ENCODE measurements at places on chromosomes 5 and 9.

DNA sequence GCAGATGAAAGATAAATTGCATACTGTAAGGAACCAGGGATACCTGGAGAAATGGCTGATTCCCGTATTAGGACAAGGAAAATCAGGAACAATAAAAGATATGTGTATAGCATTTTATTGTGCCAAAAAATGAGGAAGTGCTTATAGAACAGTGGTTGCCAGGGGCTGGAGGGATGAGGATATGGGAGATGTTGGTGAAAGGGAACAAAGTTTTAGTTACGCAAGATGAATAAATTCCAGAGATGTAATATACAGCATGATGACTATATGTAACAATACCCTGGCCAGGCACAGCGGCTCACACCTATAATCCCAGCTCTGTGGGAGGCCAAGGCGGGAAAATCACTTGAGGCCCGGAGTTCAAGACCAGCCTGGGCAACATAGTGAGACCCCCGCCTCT lies 101.8 kb downstream of the CDK5RAP2 start:
- DNase-seq: no peak

DNA sequence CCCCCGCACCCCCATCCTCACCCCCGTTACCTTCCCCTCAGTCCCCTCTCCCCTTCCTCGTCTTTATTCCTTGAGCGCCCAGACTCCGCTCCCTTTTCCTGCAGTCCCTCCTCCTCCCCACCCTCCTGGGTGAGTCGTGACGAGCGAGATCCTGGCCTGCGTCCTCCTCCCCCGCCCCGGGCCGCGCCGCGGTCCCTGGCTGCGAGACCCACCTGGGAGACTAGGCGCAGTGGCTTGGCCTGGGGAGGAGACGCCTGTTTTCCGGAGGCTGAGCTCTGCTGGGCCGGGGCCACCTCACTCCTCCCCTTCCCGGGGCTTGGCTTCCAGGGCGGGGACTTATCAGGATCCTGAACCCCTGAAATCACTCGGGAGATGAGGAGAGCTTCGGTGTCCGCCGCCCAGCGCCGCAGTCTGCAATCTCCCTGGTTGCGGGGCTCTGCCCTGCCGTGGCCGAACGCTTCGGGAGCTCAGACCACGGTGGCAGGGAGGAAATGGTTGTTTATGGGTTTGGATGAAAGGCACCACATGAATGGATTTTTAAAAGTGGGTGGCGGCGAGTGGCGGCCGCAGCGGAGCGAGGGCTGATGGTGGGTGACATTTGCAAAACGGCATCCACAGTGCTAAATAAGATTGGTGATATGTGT lies 984 bp downstream of the STXBP1 start:
- DNase-seq: no peak

- DNase-seq: no peak
Measured at GRCh38 chr5:166979307-166979895, 1312.0 kb upstream of the WWC1 start.

GRCh38 chr5:10839118-10839517 lies 78.1 kb upstream of the DAP start:
- DNase-seq: no peak

GRCh38 chr9:131799177-131799823 lies 59.4 kb upstream of the RAPGEF1 start:
- DNase-seq: peak; percentile 66

GRCh38 chr5:50874306-50875001 lies 208.0 kb downstream of the PARP8 start:
- DNase-seq: no peak
